ENCODE measurements at places on chromosomes 6 and 20. TPM values are rescaled to one million over a fixed set of nuclear protein-coding genes. Genes with fewer than 3 reads are reported as not detected.

The RBM24 gene
- total RNA-seq, result not detected

The ATP9A gene
- 1.7 TPM for total RNA-seq

GRCh38 chr20:1306316-1307135, 22.4 kb downstream of the SDCBP2 start:
- no peak overlapping the region for H3K27ac ChIP-seq
- H3K36me3 ChIP-seq, result no peaks in the 10 kb centered on the region
- ATAC-seq, result no peak
- no peaks in the 10 kb centered on the region for H3K27me3 ChIP-seq
- no peaks in the 10 kb centered on the region for H3K4me1 ChIP-seq

- no peaks in the 10 kb centered on the region for H3K4me1 ChIP-seq
- H3K27ac ChIP-seq, result no peak overlapping the region
- H3K36me3 ChIP-seq, result no peaks in the 10 kb centered on the region
- H3K27me3 ChIP-seq, result no peaks in the 10 kb centered on the region
- no peak for ATAC-seq
- no peak overlapping the region for H3K4me3 ChIP-seq
These were observed 108.6 kb upstream of the SLC2A12 start for GRCh38 chr6:134161041-134161440.

All from activated T-helper 17 cell treated with anti-CD3 and anti-CD28 coated beads, Interleukin-2, amount 50 U/mL, for 72 hours (primary cell).